ENCODE measurements at places on chromosomes 2 and 18.
A peak's percentile ranks its signal among the peaks of the same experiment; 100 is the strongest.

GRCh38 chr2:149080971-149081370 lies 42.5 kb downstream of the LYPD6B start:
- DNase-seq, result peak; percentile 43

- DNase-seq, result no peak
Observed at GRCh38 chr2:86249176-86249575, 49.9 kb downstream of the MRPL35 start.

DNA sequence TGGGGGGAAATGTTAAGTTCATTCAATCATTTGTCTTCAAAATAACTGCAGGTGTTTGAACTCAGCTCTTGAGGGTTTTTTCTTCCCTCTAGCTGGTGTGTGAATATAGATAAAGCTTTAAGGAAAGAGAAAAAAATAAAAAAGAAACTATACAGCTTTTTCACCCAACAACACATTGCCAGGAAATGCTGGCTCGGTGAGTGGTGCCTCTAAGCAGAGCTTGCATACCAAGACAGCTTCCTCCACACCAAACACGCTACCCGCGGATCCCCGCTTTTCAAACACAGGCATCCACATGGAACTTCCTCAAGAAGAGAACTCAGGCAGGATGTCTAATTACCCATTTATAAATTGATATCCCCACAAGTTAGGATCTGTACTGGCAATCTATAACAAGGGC lies 69.8 kb upstream of the TANK start:
- no peak for DNase-seq

DNA sequence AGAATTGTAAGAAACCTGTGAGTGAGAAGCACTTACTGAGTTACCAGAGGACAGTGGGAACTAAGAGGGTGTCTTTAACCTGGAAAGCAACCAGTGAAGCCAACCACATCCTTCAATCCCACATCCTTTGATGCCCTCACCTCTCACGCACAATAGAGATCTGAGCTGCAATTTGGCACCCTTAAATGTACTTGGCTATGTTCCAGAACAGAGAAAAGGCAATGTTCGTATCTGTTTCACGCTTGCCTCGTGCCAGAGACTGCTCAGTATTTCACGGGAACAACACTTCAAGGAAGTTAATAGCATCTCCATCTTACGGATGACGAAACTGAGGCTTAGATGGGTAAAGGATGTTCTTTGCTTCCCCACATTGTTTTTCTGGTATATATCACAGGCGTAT lies 167.4 kb downstream of the DPP10 start:
- DNase-seq, result no peak
